ENCODE measurements at places on chromosomes 5 and 9.

- peak; percentile 37 for DNase-seq
Measured at GRCh38 chr5:72920690-72921502, 34.9 kb upstream of the FCHO2 start.

DNA sequence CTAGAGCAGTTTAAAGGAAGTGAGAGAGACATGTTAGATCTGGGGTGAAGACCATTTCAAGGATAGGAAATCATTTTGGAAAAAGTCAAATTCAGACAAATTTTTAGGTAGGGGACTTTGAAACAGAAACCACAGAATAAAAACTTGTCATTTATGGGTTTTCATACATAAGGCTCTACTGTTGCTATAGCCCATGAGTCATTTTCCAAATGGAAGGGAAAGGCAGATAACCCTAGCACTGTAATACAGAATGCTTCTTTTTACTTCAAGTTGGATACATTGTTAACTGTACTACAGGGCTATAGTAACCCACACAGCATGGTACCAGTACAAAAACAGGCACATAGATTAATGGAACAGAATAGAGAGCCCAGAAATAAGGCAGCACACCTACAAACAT lies 455.4 kb downstream of the EBF1 start:
- no peak for DNase-seq

DNA sequence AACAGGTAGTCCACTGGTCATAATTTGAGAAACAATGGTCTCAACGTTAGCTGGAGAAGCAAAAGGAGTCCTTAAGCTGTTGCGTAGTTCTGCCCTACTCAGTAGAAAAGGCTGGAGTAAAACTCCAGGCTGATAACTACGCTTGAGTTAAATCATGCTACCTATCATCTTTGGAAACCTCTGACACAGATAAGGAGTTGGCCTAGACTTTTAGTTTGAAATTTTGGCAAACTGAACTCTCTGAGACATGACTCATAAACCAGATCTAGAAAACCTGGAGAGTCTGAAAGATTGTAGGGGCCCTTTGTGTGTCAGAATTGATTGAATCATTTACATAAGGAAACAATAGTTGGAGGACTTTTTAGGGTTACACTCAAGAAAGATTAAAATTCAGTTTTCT lies 26.3 kb downstream of the NMUR2 start:
- DNase-seq = no peak

- no peak for DNase-seq
Measured at GRCh38 chr5:32163785-32164184, 10.3 kb downstream of the GOLPH3 start.

- no peak for DNase-seq
Measured at GRCh38 chr9:86349271-86349670, 4.9 kb downstream of the TUT7 start.

DNA sequence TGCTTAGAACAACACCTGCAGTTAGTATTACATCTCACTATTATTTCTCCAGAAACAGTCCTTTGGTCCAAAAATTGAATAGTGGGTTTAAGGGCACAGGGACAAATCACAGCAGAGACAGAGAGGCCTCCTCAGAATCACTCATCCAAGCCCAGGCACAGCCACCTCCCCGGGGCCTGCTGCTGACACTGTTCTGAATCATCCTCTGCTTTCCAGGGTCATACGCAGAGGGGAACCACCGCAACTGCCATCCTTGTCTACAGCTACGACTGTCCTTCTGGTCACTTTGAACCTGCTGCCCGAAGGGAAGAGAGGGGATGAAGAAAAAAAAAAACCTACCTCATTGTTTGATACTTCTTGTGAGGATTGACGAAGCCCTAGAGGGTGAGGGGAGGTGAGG lies 35.3 kb upstream of the MAN2A1 start:
- no peak for DNase-seq

- DNase-seq = no peak
Measured at GRCh38 chr5:71899865-71900342, 180.8 kb downstream of the CARTPT start.

- no peak for DNase-seq
Measured at GRCh38 chr5:36272136-36272690, 29.5 kb downstream of the RANBP3L start.

DNA sequence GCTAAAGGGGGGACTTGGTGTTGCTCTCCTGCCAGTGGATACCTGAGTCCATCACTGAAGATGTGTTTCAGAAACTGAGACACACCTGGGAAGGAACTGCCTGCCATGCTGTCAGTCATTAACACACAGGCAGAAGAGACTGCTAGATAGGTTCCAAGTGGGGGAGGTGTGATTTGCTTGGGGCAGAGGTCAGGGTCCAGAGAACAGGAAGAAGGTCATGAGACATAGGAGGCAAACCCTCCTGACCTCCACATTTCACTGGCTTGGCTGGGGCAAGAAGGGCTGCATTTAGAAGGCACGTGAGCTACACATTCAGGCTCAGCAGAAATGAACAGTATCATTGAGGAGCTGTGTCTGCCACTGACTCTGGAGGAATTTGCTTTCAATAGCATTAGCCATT lies 215.8 kb downstream of the HSPA4 start:
- no peak for DNase-seq

GRCh38 chr5:166671811-166672210 lies 1619.6 kb upstream of the WWC1 start:
- no peak for DNase-seq

DNA sequence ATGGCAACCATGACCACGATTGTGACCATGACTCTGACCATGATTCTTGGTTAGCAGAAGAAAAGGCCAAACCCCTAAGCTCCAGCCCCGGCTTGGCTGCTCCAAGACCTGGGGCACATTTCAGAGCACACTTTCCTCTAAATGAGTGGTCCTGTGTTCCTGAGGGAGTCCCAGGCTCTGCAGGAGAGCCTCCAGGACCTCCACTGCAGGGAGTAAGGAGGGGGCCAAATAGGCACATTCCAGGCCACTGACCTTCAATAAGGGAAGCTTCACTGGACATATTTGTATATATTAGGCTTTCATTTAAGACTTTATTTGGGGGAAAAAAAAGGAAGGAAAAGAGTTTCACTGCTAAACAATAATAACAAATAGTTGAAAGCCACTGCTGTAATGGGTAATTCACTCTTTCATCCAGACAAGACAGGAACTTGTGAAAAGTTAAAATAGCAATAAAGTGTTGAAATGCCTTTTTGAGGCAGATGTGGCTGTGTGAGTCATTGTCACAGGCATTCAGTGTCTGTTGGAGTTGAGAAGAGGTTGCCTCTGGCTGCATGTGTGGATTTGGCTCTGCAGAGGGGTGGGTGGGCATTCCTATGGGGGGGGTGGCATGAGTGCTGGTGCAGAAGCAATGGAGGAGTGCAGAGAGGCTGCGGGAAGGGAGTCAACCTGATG lies 63.9 kb upstream of the TGFBR1 start:
- DNase-seq = no peak

DNA sequence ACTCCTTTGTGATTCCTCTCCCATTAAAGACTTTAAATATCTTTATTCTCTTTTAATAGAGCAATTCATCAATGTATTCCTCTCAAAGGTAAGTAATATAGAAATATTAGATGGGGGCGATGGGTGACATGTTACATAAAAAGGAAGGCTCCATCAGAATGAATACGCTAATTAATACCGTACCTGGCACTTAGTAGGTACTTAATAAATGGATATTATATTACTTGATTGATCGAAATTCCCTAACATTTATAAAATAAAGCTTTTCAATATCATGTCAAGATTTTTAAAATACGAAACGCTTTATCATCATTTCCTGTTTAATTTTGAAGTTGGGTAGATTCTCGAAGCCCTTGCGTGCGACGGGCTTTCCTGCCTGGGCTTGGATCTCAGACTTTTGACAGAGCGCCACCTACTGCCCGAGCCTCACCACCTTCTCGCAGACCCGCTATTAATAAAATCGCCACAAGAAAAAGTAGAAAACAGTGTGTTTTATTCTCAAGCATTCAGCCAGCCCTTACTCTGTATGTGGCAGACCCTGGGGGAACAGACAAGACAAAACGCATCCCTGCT lies 99.4 kb downstream of the C5orf15 start:
- peak; percentile 79 for DNase-seq

DNA sequence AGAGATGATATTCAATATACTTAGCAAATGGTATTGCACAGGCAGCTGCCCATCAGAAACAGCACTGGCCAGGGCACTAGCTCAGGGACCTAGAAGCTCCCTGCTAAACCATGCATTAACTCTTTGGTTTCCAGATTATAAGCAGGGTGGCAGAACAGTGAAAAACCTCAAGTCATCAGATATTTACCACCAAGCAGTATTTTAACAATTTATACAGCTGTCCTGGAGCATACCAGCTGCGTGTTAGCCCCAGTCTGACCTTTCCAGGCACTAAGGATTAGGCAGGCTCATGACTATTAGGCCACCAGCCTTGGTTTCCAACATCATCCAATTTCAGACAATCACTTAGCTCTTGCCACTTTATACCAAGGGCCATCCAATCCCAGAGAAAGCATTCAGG lies 326.5 kb downstream of the CAAP1 start:
- DNase-seq = no peak

GRCh38 chr5:133967698-133968203 lies 674 bp downstream of the C5orf15 start:
- DNase-seq = peak; percentile 21

Measured in brain (organoid and tissue), 16 donors.